Naive thymus-derived CD8-positive, alpha-beta T cell (primary cell): ENCODE measurements at places on chromosomes 12 and 14. TPM values are rescaled to one million over a fixed set of nuclear protein-coding genes. Genes with fewer than 3 reads are reported as not detected.

- DNase-seq: no peak
Measured at GRCh38 chr14:75521415-75522199, 662 bp upstream of the BATF start.

- no peak for DNase-seq
Measured at GRCh38 chr12:108643941-108644810, 10.5 kb upstream of the SELPLG start.

The DEGS2 gene
- not detected for total RNA-seq

The RNU4-1 gene
- total RNA-seq: 519 TPM

The ZNF84 gene
- 60.3 TPM for total RNA-seq

DNA sequence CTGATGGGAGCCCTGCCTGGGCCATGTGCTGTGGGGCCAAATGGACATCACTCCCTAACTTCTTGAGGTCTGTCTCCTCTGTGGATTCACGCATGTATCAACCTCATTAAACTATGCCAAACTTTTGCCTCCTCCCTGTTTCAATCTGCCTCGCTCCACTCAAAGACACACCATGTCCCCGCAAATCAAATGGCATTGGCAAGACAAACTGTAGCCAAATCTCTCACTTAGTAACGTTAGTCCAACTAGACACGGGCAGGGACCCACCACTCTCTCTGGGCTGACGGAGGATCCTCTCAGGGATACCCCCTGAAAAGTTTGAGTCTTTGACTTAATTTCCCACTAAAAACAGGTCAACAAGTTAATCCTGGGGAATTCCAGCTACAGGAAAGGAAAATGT lies 8.0 kb downstream of the ZBTB39 start:
- DNase-seq: no peak

- peak; percentile 60 for DNase-seq
Measured at GRCh38 chr14:89618811-89619551, 201.9 kb upstream of the FOXN3 start.

DNA sequence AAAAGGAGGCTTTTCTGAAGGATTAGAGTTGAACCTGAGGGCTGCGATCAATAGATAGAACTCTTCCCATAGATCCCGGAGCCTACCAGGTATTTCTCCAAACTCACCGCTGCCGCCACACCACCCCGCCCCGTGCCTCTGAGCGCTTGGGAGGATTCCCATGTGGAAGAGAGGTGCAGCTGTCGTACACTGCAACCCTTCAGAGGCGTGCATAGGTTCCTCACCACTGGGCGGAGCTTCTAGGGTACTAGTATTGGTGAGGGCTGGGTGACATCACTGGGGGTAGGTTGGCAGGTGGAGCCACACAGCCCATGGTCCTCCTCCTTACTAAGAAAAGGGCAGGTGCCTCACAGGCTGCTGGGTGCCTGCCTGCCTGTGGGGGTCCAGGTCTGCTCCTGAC lies 127.0 kb downstream of the TSPAN9 start:
- DNase-seq: no peak

DNA sequence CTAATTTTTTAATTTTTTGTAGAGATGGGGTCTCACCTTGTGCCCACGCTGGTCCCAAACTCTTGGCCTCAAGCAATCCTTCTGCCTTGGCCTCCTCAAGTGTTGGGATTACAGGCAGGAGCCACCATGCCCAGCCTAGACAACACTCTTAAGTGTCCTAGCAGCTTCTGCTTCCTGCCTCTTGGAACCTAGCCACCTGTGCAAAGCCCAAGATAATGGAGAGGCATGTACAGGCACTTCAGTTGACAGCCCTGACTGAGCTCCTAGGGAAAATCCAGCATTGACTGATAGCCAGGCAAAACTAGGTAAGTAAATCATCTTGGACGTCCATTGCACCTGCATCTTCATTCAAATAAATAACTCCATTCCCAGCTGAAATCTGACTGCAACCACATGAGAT lies 15.5 kb downstream of the COX14 start:
- no peak for DNase-seq

GRCh38 chr12:53381731-53382630 lies 2.0 kb downstream of the SP1 start:
- peak; percentile 35 for DNase-seq

The CLEC1A gene
- not detected for total RNA-seq

DNA sequence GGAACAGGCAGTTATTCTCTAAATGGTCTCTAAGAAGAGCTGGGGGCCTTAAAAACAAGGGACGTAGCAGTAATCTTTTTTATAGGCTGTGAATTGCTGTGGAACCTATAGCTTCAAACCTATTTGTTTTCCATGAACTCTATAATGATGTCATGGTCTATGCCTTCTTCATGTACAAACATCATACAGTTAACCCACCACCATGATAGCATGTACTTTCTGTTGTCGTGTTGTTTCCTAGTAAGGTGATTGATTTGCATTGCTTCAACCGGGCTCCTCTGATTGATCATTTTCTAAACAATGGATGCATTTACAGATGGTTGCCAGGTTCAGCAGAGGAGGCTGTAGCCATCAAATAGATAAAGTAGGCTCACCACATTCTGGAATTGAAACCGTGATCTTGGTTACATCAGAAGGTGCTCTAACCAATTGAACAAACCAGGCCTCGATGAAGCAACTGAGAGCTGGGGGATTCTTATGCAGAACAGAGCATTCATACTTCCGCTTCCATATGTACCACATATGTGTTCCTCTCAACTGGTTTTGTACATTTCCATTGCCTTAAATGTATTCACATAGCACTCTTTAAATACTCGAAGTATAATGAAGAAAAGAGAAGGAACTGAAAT lies 25.6 kb upstream of the PCNX1 start:
- no peak for DNase-seq

- DNase-seq: peak; percentile 17
Measured at GRCh38 chr14:49623941-49624839, 3.6 kb downstream of the MGAT2 start.

GRCh38 chr12:100141666-100141997 lies 1.0 kb downstream of the BLTP3B start:
- peak; percentile 2 for DNase-seq
